ENCODE measurements at places on chromosomes 3 and 15.

GRCh38 chr3:45321607-45322391, 66.6 kb upstream of the LARS2 start:
- DNase-seq = no peak

DNA sequence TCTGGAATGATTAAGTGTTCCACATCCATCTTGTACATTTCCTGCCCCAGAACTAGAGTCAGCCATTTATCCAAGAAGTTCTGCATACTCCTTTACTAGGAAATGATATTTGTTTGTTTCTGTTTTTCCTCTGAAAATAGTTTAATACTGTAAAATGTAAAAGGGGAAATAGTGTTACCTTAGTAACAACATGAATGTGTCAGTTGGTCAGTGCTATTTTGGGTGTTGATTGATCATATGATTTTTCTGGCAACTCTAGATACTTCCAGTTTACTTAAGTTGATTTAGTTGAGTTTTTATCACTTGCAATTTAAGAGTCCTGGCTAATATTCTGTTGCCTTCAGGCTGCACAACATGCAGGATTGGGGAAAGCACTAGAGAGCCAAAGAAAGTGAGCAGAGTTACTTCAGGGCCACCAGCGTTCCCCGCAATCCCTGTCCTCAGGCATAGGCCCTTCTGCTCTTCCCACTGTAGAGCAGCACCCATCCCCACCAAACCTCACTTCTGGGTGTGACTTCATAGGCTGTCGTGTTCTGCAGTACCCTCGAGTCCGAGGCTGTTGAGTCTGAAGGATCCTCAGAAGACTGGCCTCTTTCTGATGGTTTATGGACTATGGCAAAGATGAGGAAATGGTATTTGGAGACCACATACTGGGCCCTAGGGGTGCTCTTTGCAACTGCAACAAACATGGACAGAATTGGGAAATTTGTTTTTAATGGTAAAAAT, 69.0 kb downstream of the CHD2 start:
- DNase-seq = no peak

GRCh38 chr15:70337277-70338186, 239.8 kb upstream of the TLE3 start:
- DNase-seq = no peak

GRCh38 chr15:69893863-69894262, 203.9 kb downstream of the TLE3 start:
- DNase-seq = no peak

- no peak for DNase-seq
These were observed 91.9 kb downstream of the RORA start for GRCh38 chr15:61137105-61137792.

DNA sequence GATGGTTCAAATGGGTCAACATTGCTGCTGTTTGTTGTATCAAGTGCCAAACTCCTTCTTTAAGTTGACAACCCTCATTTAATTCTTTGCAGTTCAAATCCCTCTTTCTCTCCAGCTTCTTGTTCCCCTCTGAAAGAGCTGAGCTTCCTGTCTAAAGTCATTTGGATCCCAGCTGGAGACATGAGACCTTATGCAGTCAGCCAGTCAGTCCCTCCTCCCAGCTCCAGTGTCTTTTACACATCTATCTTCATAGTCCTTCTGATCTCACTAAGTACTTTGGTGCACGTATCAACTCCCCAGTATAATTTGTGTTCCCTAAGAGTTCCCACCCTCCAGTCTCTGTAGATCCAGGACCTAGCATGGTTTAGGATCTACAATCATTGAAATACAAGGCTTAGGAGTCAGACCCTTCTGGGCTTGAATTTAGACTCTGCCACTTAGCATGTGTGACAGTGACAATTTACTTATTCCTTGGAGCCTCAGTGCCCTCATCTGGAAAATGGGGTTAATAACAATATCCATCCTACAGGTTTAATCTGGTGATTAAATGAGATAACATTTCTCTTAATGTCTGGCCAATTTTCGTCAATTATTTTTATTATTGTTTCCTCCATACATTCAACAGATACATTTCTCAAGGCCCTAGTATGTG, 102.8 kb upstream of the SEMA6D start:
- DNase-seq = no peak

GRCh38 chr15:85491691-85492090, 111.3 kb downstream of the AKAP13 start:
- no peak for DNase-seq

DNA sequence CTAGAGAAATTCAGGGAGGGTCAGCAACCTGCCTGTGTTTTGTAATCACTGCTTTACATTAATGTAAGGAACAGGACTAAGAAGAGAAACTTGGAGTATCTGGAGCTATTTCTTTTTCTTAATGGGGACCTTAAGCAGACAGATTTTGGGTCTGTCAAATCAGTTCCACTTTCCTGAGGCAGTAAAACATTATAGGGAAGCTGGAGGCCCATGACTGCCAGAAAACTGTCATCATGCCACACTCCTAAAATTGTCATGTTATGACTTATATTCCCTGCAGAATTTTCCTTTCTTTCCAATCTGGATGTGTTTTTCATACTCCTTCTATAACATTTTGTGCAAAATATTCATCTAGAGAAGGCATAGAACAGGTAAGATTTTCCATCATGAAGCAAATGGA, 28.8 kb downstream of the DGKG start:
- DNase-seq = no peak

DNA sequence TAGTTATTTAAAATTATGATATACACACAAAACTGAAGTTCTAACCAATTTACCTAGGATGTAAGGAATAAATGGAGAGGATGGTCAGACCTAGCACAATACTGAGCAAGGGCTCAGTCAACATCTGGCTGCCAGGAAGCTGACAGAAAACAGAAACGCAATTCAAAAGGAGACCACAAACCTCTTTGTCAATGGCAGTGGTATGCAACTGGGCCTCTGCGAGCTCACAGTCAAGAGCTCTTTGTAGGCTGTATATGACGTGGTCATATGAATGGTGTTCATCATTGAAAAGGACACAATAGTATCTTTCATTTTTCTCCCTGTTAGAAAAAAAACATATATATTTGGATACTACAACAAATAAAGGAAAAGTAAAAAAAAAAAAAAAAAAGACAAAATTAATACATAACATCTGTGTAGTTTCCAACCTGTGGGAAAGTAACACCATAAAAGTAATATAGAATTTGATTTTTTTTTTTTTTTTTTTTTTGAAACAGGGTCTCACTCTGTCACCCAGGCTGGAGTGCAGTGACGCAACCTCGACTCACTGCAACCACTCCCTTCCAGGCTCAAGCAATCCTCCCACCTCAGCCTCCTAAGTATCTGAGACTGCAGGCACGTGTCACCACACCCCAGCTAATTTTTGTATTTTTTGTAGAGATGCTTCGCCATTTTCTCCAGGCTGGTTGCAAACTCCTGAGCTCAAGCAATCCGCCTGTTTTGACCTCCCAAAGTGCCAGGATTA, 37.9 kb downstream of the UBR1 start:
- DNase-seq = no peak

DNA sequence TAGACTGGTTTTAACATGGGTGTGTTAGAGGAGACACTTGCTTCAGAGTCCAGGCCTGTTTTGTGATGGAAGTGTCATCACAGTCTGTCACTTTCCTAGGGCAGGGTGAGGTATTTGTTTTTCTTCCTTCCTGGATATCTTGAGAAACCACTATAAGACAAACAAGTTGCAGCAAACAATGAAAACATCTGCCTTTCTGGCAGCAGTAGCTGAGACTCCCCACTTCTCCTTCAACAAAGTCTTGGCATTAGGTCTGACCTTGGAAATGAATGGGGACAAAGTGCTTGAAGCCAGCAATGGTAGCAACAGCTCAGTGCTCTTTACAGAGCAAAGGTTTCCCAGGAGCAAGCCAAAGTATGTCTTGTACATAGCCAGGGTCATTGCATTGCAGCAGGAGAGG, 64.6 kb downstream of the CD200 start:
- DNase-seq = no peak

- no peak for DNase-seq
These were observed 594.1 kb downstream of the NR2F2 start for GRCh38 chr15:96924570-96924969.
